ENCODE measurements at places on chromosomes 11 and 22.

DNA sequence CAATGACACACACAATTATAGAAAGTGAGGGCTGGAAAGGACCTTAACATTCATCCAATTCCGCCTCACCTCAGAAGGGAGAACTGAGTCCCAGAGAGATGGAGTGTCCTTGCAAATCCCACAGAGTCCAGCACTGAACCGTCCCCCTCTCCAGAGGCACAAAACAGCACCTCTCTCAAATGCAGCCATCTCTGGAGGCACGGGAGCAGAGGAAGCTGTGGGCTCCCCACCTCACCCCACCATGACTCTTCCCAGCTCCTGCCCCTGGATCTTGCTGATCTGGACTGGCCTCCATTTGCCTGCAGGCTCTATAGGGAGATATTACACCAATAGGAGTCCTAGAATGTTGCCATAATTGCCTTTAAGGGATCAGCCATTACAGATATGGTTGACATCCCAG is 1.4 kb upstream of the DRD2 start:
- H3K27me3 ChIP-seq, result no peaks in the 10 kb centered on the region
- no peak overlapping the region for H3K4me3 ChIP-seq
- no peak overlapping the region for H3K27ac ChIP-seq
- no peak for DNase-seq

GRCh38 chr11:33551051-33551450 is 149.6 kb downstream of the C11orf91 start:
- H3K27me3 ChIP-seq, result peaks cover 4% of the 10 kb centered on the region
- no peaks in the 10 kb centered on the region for H3K36me3 ChIP-seq
- H3K4me1 ChIP-seq, result no peaks in the 10 kb centered on the region
- no peak overlapping the region for H3K4me3 ChIP-seq
- H3K27ac ChIP-seq, result no peak overlapping the region

GRCh38 chr11:39542460-39542859 is 1917.0 kb downstream of the LRRC4C start:
- H3K27me3 ChIP-seq, result no peaks in the 10 kb centered on the region
- no peak overlapping the region for H3K27ac ChIP-seq
- H3K36me3 ChIP-seq, result no peaks in the 10 kb centered on the region
- no peak for DNase-seq

GRCh38 chr22:49678842-49679170 is 148.9 kb downstream of the BRD1 start:
- DNase-seq, result no peak
- H3K36me3 ChIP-seq, result no peaks in the 10 kb centered on the region
- H3K27ac ChIP-seq, result no peak overlapping the region
- no peaks in the 10 kb centered on the region for H3K4me1 ChIP-seq
- H3K4me3 ChIP-seq, result no peak overlapping the region

Data from tibial artery (tissue), 4 donors.